ENCODE measurements at places on chromosomes 1 and 21.

DNA sequence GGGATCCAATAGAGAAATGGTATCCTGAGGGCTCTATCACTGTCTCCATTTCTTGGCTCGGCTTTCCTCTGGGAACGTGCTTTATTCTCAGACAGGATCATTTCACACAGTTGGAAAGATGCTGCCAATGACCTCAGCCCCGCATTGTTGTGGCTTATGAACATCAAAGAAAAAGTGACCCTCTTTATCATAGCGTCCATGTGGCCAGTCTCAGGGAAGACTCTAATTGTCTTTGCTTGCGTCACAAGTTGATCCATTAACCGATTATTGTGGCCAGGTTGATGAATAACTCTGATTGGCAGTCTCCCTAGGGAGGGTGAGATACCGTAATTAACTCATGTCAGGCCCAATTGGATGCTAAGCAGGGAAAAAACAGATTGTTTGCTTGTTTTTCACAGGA lies 10.4 kb upstream of the TMEM9 start:
- DNase-seq: no peak

DNA sequence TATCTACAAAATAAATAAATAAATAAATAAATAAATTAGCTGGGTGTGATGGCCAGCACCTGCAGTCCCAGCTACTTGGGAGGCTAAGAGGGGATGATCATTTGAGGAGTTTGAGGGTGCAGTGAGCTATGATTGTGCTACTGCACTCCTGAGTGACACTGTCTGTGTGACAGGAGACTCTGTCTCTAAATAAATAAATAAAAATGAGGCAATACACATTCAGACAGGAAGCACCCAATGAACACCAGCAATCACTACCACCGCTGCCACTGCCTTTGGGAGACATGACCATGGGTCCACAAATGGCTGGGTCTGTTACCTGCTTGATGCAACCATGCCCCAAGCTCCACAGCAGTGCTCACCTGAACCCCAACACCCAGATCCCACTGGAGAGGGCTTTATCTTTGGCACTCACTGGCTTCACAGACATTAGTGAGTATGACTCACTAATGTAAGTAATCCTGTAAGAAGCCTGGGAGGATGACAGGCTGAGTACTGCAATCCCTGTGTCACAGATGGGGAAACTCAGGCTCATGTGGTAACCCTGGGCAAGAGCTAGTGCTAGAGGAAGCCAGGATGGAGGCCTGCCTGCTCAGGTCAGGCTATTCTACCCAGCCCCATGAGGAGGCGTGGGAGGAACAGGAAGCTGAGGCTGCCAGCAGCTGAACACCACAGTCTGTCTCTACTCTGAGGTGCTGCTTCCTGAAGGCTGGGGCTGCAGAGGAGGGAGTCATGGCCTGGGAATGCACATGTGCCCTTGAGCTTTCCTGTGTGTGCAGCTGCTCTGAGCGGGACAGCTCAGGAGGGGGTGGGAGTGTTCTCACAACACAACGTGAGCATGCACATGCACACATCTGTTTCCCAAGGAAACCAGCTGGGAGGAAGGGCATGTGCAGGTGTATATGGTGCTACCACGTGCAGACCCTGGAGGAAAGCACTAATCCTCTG lies 43.0 kb downstream of the SLC9A1 start:
- peak; percentile 73 for DNase-seq

DNA sequence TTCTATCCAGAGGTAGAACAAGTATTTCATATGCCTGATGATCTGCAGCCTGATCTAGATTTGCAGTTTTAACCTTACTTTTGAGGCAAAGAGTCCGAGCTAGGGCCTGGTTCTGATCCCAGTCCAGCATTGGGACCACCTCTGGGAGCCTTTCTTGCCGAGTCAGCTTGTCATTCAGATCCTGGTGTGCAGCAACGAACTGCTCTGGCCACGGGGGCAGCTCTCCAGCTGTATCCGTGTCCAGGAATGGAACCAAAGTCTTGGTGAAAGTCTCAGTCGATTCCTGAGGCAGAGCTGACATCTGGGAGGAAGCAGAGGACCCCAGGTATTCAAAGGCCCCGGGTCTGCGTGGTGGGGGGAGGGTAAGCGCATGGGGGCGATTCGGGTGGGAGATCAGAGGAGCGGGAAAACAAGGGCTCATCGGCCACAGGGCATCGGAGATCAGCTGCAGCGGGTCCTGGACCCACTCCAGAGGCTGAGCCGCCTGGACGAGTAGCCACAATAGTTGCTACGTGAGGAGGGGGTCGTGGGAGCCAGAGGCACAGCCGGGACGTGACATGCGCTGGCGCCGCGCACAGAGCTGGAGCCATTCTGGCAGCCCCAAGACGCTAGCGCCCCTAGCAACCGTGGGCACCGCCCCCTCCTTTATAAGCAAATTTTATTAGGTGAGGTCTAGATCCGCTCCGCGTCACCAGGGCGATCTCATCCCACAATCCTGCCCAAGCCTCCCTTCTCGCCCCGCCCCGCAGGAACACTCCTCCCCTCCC lies 32.4 kb upstream of the BSDC1 start:
- DNase-seq: no peak

GRCh38 chr1:155037043-155037442 lies 3.4 kb downstream of the DCST1 start:
- no peak for DNase-seq

GRCh38 chr1:9281071-9281827 lies 11.4 kb upstream of the SPSB1 start:
- DNase-seq: no peak

- DNase-seq: no peak
Measured at GRCh38 chr1:7104339-7104738, 319.1 kb downstream of the CAMTA1 start.

GRCh38 chr1:25486602-25487001 lies 55.9 kb downstream of the MACO1 start:
- DNase-seq: no peak

GRCh38 chr1:108028841-108029388 lies 63.9 kb upstream of the VAV3 start:
- no peak for DNase-seq

GRCh38 chr1:30727824-30728223 lies 4.4 kb upstream of the MATN1 start:
- DNase-seq: no peak

DNA sequence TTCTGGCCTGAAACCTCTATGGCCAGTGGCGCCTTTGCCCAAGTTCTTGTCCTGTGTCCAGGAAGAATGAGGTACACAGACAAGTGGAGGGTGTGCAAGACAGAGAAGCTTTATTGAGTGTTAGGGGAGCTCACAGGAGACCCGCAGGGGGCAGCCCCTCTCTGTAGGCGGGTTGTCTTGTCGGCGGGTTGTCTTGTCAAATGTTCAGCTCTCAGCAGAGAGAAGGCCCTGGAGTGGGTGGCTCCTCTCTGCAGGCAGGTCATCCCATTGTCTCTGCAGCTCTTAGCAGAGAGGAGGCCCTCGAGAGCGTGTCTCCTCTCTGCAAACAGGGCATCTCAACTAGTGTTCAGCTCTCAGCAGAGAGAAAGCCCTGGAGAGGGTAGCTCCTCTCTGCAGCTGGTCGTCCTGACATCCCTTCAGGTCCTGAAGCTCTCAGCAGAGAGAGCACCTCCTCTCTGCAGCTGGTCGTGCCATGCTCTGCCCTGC lies 11.0 kb downstream of the COL6A2 start:
- DNase-seq: no peak

DNA sequence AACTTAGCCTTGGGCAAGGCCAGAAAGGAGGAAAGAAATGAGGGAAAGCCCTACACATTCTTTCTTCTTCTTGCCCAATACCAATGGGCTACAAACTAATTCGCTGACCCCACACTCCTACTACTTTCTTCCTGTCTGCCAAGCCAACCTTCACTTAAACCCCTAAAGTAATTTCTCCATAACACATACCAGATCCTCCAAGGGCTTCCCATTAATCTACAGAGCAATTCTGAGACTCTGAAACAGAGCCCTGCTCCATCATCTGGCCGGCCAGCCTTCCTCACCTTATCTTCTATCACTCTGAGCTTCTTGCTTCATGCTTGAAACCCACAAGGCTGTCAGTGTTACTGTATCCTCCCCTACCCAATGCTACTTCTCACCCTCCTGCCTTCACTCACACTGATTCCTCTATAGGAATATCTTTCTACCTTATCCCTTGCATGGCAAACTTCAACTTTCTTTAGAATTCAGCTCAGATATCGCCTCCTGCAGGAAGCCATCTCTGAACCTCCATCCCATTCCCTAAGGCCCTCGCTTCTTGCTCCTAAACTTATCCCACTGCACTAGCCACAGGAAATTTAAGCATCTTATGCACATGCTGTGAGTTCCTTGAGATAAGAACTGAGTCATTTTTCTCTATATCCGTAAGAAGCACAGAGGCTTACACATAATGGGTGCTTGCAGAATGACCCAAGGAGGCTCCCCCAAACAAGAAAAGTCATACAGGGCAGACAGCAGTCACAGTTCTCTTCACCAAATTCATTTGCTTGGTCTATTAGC lies 81.9 kb downstream of the JAK1 start:
- no peak for DNase-seq

- DNase-seq: peak; percentile 95
Measured at GRCh38 chr21:26140164-26140579, 30.4 kb downstream of the APP start.

- no peak for DNase-seq
Measured at GRCh38 chr1:89794406-89794805, 26.4 kb upstream of the LRRC8D start.

GRCh38 chr1:161885003-161885402 lies 118.9 kb downstream of the ATF6 start:
- no peak for DNase-seq

DNA sequence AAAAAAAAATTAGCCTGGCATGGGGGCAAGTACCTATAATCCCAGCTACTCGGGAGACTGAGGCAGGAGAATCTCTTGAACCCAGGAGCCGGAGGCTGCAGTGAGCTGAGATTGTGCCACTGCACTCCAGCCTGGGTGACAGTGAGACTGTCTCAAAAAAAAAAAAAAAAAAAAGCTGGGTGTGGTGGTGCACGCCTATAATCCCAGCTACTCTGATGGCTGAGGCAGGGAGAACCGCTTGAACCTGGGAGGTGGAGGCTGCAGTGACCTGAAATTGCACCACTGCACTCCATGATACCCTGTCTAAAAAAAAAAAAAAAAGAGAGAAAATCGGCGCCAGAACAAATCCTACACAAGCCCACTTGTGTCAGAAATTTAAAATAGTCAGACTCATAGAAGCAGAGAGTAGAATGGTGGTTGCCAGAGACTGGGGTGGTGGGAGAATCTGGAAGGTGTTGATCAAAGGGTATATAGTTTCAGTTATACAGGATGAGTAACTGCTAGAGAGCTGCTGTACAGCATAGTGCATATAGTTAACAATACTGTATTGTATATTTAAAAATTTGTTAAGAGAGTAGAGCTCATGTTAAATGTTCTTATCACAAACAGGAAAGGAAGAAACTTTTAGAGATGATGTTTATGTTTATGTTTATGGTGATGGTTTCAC lies 9.6 kb downstream of the DIP2A start:
- DNase-seq: no peak

GRCh38 chr1:72896256-72896655 lies 613.9 kb upstream of the NEGR1 start:
- no peak for DNase-seq

- no peak for DNase-seq
Measured at GRCh38 chr1:47621977-47622376, 184.1 kb downstream of the FOXD2 start.

GRCh38 chr1:203173566-203173965 lies 2.1 kb downstream of the MYBPH start:
- no peak for DNase-seq

All from SK-MEL-5 (cell line).